ENCODE measurements at places on chromosomes 7 and 10.

- no peak overlapping the region for H3K27ac ChIP-seq
- ATAC-seq, result no peak
- H3K4me1 ChIP-seq, result no peaks in the 10 kb centered on the region
Measured at GRCh38 chr7:85708221-85708620, 521.4 kb upstream of the SEMA3D start.

DNA sequence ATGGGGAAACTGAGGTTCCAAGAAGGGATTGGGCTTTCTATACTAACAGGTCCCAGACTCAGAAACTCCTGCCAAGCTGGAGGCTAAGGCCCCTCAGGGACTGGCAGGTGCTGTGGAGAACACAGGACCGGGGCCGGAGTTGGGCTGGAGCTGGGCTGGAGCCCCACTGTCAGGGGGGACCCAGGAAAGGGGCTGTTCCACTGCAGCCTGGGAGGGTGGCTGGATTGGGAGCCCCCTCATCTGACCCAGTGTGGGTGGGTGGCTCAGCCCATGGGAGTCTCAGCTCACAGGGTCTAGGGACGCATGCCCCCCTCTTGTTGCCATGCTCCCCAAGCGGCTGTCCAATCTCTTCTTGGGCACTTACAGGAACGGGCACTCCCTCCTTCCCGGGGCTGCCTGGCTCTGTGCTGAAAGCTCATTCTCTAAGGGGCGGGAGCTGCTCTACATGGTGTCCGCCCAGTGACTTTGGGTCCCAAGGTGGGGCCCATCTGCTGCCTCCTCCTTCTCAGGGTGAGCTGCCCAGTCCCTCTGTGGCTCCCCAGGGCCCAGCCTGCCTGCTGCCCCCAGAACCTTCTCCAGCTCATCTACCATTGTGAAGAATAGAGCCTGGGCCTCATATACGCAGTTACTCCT lies 126.5 kb downstream of the MYL10 start:
- peaks cover 15% of the 10 kb centered on the region for H3K27me3 ChIP-seq
- no peak overlapping the region for H3K27ac ChIP-seq
- H3K4me1 ChIP-seq, result no peaks in the 10 kb centered on the region
- no peak overlapping the region for H3K4me3 ChIP-seq
- ATAC-seq, result no peak

DNA sequence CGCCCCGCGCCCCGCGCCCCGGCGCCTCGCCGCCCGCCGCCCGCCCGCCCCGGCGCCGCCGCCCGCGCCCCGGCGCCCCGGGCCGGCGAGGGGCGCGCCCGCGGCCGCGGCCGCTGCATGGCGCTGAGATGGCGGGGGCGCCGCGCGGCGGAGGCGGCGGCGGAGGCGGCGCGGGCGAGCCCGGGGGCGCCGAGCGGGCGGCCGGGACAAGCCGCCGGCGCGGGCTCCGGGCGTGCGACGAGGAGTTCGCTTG lies 174 bp downstream of the ADCY1 start:
- no peak for ATAC-seq
- no peaks in the 10 kb centered on the region for H3K36me3 ChIP-seq
- H3K4me3 ChIP-seq, result peak overlapping the region; percentile 62
- peaks cover 45% of the 10 kb centered on the region for H3K27me3 ChIP-seq
- H3K4me1 ChIP-seq, result peaks cover 7% of the 10 kb centered on the region

DNA sequence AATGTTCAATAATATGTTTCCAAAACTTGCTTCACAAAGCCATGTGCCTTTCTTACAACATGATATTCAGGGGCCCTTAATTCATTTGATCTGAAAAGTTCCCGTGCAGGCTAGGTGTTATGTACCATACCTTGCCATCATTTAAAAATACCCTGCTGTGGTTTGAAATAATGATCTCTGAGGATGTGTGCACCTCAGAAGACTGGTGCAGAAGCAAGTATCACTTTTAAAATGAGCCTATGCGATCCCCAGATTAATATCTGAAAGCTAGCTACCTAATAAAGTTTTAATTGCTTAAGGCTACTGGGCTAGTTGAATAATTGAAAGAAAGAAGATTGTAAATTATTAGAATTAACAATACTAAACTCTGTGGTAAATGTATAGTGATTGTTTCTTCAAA lies 262.4 kb downstream of the CDK14 start:
- H3K27me3 ChIP-seq, result no peaks in the 10 kb centered on the region
- H3K27ac ChIP-seq, result no peak overlapping the region
- no peak overlapping the region for H3K4me3 ChIP-seq
- no peak for ATAC-seq
- H3K36me3 ChIP-seq, result no peaks in the 10 kb centered on the region

DNA sequence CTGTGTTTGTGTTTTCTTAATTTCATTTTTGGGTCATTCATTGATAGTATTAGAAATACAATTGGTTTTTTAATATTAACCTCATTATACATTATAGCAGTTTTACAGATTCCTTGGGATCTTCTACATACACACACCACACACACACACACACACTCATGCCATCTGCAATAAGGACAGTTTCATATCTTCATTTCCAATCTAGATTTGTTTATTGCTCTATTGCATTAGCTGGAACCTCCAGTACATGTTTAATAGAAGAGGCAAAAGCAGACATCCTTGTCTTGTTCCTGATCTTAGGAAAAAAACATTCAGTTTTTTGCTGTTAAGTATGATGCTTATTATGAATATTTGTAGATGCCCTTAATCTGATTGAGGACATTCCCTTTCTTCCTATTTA lies 17.8 kb upstream of the CALU start:
- H3K4me1 ChIP-seq, result no peaks in the 10 kb centered on the region
- H3K27me3 ChIP-seq, result no peaks in the 10 kb centered on the region
- no peak overlapping the region for H3K27ac ChIP-seq
- no peak overlapping the region for H3K4me3 ChIP-seq
- no peaks in the 10 kb centered on the region for H3K36me3 ChIP-seq
- ATAC-seq, result no peak

DNA sequence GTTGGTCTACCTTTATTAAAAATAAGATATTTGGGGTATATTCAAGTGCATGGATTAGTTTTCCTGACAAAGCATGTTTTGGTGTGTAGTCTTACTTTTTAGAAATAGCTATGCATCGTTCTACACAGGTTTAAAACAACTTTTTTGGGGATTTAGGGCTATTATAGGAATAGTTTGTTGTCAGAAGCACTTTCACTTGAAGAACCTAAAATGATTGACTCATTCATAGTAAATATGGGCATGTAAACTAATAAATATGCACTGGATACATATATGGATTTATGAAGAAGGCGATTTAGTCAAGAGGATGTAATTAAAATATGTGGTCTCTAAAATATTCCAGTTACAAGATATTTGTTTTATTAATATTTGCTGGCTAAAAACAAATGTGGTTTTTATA lies 2.0 kb downstream of the ARL4A start:
- no peak for ATAC-seq
- H3K27ac ChIP-seq, result no peak overlapping the region
- H3K4me3 ChIP-seq, result peak overlapping the region; percentile 58

DNA sequence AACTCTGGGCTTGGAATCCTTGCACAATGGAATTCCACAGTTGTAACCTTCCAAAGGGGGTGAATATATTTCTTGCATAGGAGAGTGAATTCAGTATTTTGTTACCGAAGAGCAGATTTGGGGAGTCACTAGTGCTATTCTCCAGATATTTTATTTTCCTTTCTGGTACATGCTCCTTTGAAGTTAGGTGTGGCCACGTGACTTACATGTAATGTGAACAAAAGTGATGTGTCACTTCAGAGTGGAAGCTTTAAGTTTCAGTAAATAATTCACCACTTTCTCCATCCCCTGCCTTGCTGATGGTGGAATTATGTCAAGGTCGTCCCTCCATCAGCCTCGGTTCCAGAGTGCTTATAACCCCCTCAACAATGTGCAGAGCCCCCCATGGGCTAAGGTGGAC lies 25.3 kb downstream of the ASNS start:
- peaks cover 7% of the 10 kb centered on the region for H3K36me3 ChIP-seq
- no peak overlapping the region for H3K27ac ChIP-seq
- H3K4me1 ChIP-seq, result no peaks in the 10 kb centered on the region
- peaks cover 11% of the 10 kb centered on the region for H3K27me3 ChIP-seq

DNA sequence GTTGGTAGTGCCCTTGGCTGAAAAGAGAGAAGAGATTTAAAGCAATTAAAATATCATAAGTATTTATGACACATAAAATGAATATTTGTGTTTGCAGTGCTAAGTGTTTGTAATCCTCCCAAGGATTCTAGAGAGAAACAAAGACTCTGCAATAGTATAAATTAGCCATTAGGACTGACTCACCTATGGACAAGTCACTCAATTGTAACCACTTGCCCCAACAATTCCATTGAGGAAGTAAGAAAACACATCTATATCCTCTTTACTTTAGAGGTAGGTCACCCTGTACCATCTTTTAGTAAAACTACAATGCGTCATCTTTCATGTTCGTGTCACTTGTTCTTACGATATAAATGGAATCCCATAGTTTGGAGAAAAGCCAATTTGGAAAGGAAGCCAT lies 85.7 kb upstream of the INHBA start:
- H3K27ac ChIP-seq, result no peak overlapping the region
- no peaks in the 10 kb centered on the region for H3K27me3 ChIP-seq
- no peaks in the 10 kb centered on the region for H3K36me3 ChIP-seq
- no peak overlapping the region for H3K4me3 ChIP-seq
- no peak for ATAC-seq

- no peaks in the 10 kb centered on the region for H3K27me3 ChIP-seq
- no peak for ATAC-seq
- peak overlapping the region; percentile 89 for H3K27ac ChIP-seq
- peak overlapping the region; percentile 76 for H3K4me3 ChIP-seq
- H3K36me3 ChIP-seq, result no peaks in the 10 kb centered on the region
Measured at GRCh38 chr10:22315455-22316285, 518 bp upstream of the COMMD3 start.

- H3K36me3 ChIP-seq, result no peaks in the 10 kb centered on the region
- H3K4me1 ChIP-seq, result no peaks in the 10 kb centered on the region
- H3K4me3 ChIP-seq, result no peak overlapping the region
- no peaks in the 10 kb centered on the region for H3K27me3 ChIP-seq
- no peak overlapping the region for H3K27ac ChIP-seq
- no peak for ATAC-seq
Measured at GRCh38 chr7:70113536-70113935, 515.3 kb downstream of the AUTS2 start.

DNA sequence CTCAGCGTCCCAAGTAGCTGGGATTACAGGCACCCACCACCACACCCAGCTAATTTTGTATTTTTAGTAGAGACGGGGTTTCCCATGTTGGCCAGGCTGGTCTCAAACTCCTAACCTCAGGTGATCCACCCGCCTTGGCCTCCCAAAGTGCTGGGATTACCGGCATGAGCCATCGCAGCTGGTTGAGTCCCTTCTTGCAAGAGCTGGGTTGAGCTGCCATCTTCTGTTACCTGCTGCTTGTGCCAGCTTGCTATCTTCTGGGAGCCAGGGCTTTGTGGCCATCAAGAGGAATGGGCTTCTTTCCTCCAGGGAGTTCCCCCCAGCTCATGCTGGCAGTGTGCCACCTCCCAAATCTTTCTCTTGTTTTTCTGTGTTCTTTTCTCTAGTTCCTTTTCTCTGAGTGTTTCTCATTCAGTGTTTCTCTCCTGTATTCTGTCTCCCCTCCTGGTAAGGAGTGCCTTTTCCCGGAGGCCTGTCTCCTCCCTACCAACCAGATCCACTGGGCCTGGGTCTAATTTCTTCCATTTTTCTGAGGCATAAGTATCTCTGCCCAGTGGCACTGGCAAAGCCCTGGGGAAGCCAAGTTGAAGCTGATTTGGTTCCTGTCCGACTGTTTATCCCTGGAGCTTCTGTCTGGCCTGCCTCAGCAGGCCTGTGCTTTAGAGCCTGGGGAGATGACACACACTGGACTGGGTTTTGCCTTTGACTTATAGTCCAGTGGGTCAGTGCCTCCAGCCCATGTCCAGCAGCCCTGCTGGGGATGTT lies 3.7 kb downstream of the DBNL start:
- no peaks in the 10 kb centered on the region for H3K36me3 ChIP-seq
- no peak for ATAC-seq
- H3K27me3 ChIP-seq, result no peaks in the 10 kb centered on the region
- H3K4me3 ChIP-seq, result no peak overlapping the region
- no peak overlapping the region for H3K27ac ChIP-seq

DNA sequence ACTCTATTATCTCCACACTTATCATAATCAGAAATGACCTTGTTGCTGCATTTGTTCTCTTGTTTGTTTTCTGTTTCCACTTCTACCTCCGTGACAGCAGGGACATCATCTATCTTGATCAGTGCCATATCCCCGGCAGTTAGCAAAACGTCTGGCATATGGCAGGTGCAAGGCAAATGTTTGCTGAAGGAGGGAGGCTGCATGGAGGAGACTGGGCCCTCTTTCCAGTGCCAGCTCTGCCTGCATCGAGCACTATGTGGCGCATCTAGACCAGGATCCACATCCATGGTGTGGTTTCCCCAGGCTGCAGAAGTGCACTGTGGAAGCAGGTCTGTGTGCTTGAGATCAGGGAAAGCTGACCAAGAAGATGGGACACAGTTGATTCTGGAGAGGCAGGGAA lies 181.2 kb downstream of the KCNMA1 start:
- no peak overlapping the region for H3K27ac ChIP-seq
- H3K27me3 ChIP-seq, result no peaks in the 10 kb centered on the region
- ATAC-seq, result no peak

DNA sequence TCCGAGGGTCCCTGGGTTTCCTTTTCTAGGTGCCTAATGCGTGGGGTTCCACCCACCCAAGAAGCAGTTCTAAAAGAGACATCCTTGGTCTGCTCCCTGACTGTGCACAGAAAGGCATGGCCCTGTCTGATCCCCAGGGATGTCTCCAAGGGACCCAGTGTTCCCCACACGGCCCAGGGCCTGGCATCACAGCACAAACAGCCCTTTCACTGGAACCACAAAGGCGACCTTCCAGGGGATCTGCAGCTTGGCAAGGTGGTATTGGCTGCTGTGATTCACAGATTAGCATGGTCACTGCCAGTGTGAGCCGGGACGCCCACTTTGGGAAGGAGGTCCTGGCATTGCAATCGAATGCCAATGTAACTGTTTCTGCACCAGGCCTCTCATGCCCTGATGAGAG lies 6.4 kb downstream of the KCNMA1 start:
- H3K4me1 ChIP-seq, result peaks cover 86% of the 10 kb centered on the region
- no peak for ATAC-seq
- peaks cover 6% of the 10 kb centered on the region for H3K27me3 ChIP-seq
- no peak overlapping the region for H3K4me3 ChIP-seq
- peak overlapping the region; percentile 54 for H3K27ac ChIP-seq

GRCh38 chr10:43882711-43883110 lies 234.0 kb upstream of the ZNF32 start:
- no peaks in the 10 kb centered on the region for H3K4me1 ChIP-seq
- H3K27me3 ChIP-seq, result no peaks in the 10 kb centered on the region
- no peak overlapping the region for H3K27ac ChIP-seq
- H3K36me3 ChIP-seq, result no peaks in the 10 kb centered on the region

- no peak overlapping the region for H3K4me3 ChIP-seq
- H3K36me3 ChIP-seq, result no peaks in the 10 kb centered on the region
- no peaks in the 10 kb centered on the region for H3K27me3 ChIP-seq
- no peaks in the 10 kb centered on the region for H3K4me1 ChIP-seq
Measured at GRCh38 chr7:25496476-25497368, 268.4 kb upstream of the NPVF start.

DNA sequence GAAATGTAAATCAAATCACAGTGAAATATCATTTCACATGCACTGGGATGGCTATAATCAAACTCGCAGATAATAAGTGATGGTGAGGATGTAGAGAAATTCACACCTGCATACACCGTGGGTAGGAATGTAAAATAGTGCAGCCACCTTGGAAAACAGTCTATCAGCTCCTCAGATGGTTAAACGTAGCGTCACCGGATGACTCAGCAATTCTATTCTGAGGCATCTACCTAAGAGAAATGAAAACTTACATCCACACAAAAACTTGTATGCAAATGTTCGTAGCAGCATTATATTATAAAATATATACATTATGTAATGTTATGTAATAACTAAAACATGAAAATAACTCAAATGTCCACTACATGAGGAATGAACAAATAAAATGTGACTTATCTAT lies 38.9 kb downstream of the SH3PXD2A start:
- no peak for ATAC-seq
- H3K36me3 ChIP-seq, result no peaks in the 10 kb centered on the region
- H3K4me3 ChIP-seq, result no peak overlapping the region
- no peaks in the 10 kb centered on the region for H3K27me3 ChIP-seq
- no peaks in the 10 kb centered on the region for H3K4me1 ChIP-seq
